Kidney glomerular epithelial cell (primary cell): ENCODE measurements at places on chromosomes 4 and X.

DNA sequence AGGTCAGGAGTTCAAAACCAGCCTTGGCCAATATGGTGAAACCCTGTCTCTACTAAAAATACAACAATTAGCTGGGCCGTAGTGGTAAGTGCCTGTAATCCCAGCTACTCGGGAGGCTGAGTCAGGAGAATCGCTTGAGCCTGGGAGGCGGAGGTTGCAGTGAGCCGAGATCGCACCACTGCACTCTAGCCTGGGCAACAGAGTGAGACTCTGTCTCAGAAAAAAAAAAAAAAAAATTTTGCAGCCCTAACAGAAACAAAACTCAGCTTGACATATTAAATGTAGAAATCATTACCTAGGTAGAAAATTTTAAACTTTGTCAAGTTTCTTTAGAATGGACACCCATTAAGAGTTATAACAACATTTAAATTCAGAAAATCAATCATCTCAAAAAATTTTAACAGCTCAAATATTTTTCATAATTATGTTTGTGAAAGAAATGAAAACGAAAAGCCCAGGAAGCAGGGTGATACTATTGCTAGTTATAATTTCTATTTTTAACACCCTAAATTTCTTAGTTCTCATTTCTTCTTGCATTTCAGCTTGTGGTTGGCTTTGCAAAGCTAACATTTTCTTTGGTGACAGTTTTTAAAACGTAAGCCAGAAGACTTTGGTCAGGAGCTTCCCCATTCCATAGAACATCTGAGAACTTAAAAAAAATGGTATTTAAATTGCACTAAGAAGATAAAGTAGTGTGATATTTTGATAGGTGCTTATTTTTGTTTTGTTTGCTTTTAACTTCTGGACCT, 33.3 kb upstream of the RBBP7 start:
- DNase-seq, result no peak

DNA sequence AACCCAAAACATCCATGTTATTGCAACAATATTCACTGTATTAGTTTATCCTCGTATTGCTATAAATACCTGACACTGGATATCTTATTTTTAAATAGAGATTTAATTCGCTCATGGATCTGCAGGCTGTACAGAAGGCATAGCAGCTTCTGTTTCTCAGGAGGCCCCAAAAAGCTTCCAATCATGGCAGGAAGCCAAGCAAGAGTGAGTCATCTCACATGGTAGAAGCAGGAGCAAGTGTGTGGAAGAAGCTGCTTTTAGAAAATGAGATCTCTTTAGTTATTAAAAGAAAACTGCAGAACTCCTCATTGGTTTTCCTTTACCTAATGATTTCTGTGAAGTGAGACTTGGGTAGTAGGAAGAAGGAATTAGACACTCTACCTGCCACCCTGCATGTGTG, 16.4 kb downstream of the ZNF732 start:
- DNase-seq, result no peak

DNA sequence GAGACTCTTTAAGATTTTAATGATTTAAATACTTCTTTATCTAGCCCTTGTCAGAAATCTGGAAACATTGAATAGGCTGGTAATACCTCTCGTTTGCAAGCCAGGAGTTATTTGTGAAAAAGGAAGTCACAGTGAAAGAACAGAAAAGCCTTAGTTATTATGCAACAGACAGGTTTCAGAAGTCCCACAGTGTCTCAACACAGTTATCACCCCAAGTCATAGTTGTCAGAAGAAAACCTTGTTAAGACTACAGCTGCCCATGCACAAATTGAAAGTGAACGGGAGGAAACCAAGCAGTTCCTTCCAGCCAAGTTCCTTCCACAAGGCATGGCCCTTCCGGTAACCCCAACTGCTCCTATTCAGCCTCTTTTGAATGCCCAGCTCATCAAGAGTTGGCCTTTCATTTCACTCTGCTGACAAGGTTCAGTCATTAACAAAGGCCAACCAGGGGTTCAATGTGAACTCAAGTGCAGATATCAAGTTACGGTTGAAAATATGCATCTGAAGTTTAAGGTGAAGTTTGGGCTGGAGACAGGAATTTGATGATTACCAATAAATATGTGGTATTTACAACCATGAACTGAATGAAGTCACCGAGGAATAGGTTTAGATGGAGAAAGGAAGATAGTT, 15.6 kb downstream of the ALPK1 start:
- no peak for DNase-seq

- no peak for DNase-seq
These were observed 16.9 kb upstream of the OCIAD1 start for GRCh38 chr4:48813964-48814363.

GRCh38 chr4:105146276-105147015, at the start of gene TET2:
TSS of gene TET2 (plus strand) at chr4:105146876. CDS start at chr4:105233943, 87,067 bp downstream.
- DNase-seq, result peak; percentile 79

GRCh38 chrX:40266490-40267333, 169.0 kb upstream of the BCOR start:
- peak; percentile 19 for DNase-seq

DNA sequence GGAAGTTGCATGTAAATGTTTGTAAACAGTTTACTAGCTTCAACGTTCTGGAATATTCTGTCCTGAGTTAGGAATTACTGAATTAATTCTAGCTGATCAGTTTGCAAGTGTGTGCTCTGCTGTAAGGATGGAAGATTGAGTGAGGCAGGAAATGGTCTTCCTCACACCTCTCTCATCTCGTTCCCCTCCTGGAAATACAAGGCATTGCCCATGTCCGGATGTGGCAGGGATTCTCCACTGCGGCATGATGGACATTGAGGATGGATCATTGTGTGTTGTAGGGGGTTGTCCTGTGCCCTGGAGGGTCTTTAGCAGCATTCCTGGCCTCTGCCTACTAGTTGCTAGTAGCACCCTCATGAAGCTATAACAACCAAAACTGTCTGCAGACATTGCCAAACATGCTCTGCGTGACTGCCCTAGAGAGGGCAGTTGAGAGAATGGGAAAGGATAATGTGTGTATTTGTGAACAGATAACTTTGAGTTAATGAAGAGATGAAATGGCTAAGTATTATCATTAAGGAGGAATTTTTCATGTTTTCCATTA, 12.6 kb downstream of the CA5B start:
- no peak for DNase-seq

DNA sequence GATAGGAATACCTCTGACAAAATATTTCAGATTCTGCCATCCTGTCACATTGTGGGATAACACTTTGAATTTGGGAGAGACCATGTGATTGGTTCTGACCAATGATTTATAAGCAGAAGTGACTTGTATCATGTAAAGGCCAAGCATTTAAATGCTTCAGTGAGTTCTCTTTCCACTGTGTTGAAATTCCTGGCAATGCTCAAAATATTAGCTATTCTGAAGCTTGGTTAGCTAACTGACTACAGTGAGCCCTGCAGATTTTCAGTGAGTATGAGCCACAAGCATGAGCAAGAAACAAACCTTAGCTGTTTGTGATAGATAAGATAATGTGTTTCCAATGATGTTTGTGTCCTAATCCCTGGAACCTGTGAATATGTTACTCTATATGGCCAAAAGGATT, 562.8 kb upstream of the AADAT start:
- no peak for DNase-seq

DNA sequence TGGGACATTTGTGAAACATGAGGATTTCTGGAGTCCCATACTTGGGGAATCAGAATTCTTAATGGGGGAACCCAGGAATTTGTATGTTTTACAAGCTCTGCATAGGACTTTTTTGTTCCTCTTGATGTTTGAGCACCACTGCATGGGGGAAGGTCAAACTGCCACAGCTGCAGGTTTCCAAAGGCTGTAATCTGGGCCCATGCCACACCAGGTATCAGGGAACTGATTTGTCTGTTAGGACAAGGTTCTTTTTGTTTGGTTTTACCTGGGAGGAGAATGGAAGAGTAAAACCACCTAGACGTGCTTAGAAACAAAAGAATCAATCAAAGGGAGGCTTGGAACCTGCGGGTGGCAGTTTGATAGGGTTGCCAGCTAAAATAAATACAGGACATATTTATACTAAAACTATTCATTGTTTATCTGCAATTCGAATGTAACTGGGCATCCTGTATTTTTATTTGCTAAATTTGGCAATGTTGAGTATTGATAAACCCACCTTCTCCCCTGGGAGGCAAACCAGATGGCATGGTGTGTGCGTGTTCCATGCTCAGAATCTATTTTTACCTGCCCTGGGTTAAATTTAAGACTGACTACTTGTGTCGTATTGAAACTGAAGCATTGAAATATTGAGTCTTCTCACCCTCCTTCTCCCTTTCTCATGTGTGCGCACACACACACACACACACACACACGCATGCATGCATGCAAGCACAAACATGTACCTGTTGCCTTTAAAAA, 63.7 kb downstream of the TMEM164 start:
- DNase-seq, result no peak

- peak; percentile 33 for DNase-seq
These were observed 77.1 kb downstream of the TBCK start for GRCh38 chr4:106238820-106239420.

DNA sequence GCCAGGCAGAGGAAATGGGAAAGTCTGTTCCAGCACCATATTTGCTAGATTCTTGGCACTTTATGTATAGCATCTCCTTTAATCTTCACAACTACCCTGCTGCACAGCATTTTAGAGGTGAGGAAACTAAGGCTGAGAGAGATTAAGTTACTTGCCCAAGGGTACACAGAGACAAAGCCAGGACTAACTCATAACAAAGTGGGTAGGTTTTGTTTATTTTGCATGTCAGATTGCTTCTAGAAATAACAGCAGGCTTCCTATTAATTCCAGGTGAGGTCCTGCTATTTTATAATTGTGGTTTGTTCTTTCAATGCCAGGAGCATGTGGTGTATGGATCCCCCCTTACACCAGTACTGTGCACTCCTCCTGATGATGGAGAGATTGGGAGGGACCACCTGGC, 15.0 kb downstream of the TCEANC start:
- DNase-seq, result no peak

- DNase-seq, result no peak
These were observed 61.1 kb downstream of the KCNIP4 start for GRCh38 chr4:21887481-21887880.
